Chondrocyte (in vitro differentiated cells): ENCODE measurements at places on chromosomes 6 and 20. TPM values are rescaled to one million over a fixed set of nuclear protein-coding genes. Genes with fewer than 3 reads are reported as not detected.

DNA sequence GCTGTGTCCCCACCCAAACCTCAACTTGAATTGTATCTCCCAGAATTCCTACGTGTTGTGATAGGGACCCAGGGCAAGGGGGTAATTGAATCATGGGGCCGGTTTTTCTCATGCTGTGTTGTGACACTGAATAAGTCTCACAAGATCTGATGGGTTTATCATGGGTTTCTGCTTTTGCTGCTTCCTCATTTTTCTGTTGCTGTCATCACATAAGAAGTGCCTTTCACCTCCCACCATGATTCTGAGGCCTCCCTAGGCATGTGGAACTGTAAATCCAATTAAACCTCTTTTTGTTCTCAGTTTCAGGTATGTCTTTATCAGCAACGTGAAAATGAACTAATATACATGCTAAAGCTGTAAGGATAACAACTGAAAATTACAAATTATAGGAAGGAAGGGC, 88.3 kb downstream of the CDYL start:
- DNase-seq, result no peak

DNA sequence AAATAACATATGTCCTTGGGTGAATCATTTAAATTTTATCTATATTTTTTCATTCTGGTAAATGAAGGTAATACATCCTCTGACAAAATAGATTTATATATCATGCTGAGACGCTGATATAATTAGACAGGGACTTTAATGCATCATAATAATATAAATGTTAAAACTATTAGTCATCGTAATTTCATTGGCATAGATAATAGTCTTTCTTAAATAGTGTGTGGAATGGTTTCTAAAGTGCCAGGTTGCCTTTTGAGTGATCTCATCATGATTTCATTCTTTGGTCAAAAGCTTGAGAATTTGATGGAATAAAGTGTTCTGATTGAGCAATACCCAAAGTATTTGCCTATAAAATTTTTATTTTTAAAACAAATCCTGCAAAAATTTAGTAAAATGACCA, 43.2 kb upstream of the BMP5 start:
- no peak for DNase-seq

GRCh38 chr6:45946352-45946751, 69.3 kb downstream of the CLIC5 start:
- no peak for DNase-seq

GRCh38 chr6:124371974-124372475, 568.4 kb downstream of the NKAIN2 start:
- no peak for DNase-seq

GRCh38 chr6:170297576-170298330, 6.9 kb upstream of the DLL1 start:
- DNase-seq, result no peak

GRCh38 chr6:56637640-56638039, 5.0 kb downstream of the DST start:
- no peak for DNase-seq

GRCh38 chr6:15484140-15484539, 178.7 kb downstream of the DTNBP1 start:
- no peak for DNase-seq

- DNase-seq, result no peak
Measured at GRCh38 chr6:75467966-75468365, 25.6 kb downstream of the FILIP1 start.

Gene NPEPL1
- 10.2 to 32.8 TPM (median 31.3 TPM) in 3 replicates for total RNA-seq

Gene NFKBIL1
- total RNA-seq, result 21.2 to 30.1 TPM (median 29.6 TPM) in 3 replicates

Gene MAFB
- 3.0 to 5.4 TPM (median 4.2 TPM) in 3 replicates for total RNA-seq

Gene SUMO4
- 1.1 to 2.8 TPM (median 1.5 TPM) in 3 replicates for total RNA-seq
